ENCODE measurements at places on chromosomes 13 and 19.

- DNase-seq = no peak
Measured at GRCh38 chr13:50910485-50910805, 854 bp downstream of the RNASEH2B start.

GRCh38 chr19:49939721-49940481 is 10.6 kb upstream of the NUP62 start:
- no peak for DNase-seq

DNA sequence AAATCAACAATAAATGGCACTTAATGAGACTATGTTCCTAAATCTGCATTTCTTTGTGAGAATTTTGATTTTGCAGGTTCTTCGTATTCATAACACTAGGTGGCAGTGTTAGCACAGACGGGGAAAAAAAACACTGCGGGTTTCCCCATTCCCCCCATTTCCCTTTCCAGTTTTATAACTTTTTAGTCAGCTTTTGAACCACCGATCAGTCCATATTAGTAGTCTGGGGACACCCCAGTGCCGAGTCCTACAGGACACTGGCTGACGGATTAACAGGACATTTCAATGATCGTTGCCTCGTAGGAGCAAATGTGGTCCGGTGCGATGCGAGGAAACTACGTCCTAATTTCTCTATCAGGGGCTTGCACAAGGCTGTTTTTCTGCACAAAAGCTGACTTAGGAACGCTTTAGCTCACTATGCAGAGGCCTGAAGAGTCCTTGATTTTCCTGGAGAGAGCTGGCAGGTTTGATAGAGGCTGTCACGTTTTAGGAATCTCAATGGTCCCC is 234.3 kb downstream of the LMO7 start:
- DNase-seq = no peak

DNA sequence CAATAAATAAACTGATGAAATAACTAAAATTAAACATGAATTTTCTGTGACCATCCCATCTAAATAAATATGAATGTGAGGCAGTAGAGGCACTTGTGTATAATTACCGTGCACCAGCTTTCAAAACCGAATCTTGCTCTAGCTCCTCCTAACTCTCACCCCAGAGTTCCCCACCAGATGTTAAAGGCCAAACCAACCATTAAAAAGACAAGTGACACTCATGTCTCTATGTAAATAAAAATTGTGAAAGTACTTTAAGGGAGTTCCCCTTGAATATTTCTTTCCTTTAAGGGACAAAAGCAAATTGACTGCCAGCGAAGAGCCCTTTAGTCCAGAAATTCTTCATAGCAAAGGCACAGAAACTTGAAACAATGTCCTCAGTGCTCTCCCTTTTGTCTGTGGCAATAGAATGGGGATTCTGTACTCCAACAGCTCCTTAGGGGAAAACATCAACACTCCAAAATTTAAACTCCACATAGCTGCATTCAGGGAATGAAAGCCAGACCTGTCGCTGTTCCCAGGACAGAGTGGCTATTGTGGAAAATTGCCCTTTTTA is 101.7 kb upstream of the SOX21 start:
- DNase-seq = no peak

DNA sequence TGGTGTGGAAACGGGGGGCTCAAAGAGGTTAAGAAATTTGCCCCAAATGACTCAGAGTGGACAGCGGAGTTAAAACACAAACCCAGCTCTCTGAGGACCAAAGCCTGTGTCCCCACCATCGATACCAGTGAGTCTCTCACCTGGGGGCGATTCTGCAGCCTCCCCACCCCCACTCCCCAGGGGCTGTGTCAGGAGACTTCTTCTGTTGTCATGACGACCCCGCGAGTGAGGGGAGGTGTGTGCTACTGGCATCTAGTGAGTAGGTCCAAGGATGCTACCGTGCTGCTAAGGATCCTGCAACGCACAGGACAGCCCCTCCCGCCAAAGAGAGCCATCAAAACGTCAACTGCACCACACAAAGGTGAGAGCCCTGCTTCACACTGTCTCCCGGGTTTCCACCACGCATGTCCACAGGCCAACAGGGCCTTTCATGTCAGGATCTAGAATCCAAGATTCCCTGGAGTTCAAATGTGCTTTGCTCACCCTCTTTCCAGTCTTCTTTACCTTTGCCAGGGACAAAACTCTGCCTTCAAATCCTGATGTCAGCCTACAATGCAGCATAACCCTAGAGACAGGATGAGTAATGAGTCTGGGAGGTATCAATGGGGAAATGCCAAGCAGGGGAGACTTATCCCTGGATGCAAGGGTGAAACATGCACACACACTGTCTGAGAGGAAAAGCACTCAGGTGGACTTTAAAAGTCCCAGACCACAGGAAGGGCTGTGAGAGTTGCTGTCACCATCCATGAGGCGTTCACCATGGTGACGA is 3.9 kb downstream of the RANBP3 start:
- no peak for DNase-seq

GRCh38 chr13:34417896-34418295 is 524.2 kb upstream of the NBEA start:
- DNase-seq = no peak

GRCh38 chr13:91216928-91217700 is 130.4 kb upstream of the MIR17HG start:
- no peak for DNase-seq

DNA sequence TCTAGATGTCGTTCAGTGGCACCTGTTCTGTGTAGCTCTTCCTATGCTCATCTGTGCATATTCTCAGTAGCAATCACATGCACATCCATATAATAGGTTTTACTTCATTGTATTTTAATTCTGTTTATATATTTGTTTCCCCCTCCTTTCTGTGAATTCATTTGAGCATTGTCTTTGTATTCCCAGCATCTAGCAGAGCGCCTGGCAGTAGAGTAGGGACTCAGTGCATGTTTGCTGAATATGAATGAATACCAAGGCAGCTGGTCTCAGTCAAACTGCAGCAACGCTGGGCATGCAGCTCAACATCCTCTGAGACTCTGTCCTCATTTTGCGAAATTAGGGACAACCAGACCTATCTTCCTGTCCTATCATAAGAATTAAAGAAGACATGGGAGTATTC is 330.1 kb downstream of the SPRY2 start:
- DNase-seq = no peak

- DNase-seq = no peak
Measured at GRCh38 chr19:3716147-3716668, 8.0 kb downstream of the TJP3 start.

DNA sequence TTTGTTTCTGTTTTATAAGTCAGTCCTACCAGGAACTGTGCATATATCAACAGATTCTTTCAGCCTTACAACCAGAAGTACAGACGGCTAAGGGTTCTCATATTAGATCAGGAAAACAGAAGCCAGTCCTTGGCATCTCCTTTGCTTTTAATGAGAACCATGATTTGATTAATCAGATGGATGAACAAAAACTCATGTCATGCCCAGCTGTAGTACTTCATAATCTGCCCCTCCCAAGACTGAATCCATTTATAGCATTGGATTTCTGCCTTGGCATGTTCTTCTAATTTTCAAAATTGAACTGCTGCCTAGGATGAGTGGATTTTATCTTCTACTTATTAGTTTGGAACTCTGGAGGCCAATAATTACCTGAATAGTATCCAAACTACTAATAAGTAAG is 617.2 kb downstream of the SLITRK5 start:
- no peak for DNase-seq

GRCh38 chr13:71306821-71307220 is 560.2 kb downstream of the DACH1 start:
- no peak for DNase-seq

DNA sequence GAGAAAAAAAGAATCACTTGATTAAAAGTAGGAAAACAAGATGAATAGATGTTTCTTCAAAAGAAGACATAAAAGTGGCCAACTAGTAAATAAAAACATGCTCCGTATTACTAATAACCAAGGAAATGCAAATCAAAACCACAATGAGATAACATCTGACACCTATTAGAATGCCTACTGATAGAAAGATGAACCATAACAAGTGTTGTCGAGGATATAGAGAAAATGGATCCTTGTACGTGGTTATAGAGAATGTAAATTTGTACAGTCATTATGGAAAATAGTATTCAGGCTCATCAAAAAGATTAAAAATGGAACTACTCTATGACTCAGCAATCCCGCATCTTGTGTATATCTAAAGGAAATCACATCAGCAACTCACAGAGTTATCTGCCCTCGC is 415.8 kb upstream of the SLITRK5 start:
- DNase-seq = no peak

DNA sequence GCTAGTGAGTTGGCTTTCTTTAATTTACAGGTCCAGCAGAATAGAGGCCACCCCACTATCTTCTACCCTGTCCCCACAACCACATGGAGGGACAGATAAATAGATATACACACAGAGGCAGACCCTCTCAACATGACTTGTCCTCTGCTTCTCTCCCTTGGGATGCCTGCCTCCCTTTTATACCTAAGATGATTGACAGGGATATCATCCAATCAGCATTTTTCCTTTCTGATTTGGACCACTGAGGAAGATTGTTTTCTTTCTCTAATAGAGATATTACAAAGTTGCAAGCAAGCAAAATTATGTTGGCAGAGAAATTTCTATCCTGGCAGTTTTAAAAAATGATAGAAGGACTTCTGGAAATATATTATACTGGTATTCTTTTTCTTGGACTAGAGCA is 35.8 kb downstream of the STOML3 start:
- DNase-seq = no peak

DNA sequence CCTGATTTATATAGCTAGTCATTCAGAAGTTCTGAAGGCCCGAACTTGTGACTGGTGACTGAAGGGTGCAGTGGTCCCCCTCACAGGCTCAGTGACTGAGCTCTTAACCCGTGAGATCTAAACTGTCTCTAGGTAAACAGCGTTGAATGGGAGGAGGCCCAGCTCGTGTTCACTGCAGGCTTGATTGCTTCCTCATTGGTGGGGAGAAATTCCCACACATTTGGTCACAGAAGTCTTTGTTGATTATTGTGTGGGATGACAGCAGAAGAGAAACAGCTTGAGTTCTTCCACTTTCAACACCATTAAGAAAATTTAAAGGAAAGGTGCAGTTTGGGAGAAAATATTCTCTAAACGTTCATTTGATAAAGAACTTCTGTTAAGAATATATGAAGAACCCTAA is 1178.0 kb downstream of the UQCRFS1 start:
- DNase-seq = no peak

GRCh38 chr19:37654118-37654517 is 1.1 kb downstream of the ZFP30 start:
- no peak for DNase-seq

GRCh38 chr13:90675129-90675528 is 672.4 kb upstream of the MIR17HG start:
- DNase-seq = no peak

DNA sequence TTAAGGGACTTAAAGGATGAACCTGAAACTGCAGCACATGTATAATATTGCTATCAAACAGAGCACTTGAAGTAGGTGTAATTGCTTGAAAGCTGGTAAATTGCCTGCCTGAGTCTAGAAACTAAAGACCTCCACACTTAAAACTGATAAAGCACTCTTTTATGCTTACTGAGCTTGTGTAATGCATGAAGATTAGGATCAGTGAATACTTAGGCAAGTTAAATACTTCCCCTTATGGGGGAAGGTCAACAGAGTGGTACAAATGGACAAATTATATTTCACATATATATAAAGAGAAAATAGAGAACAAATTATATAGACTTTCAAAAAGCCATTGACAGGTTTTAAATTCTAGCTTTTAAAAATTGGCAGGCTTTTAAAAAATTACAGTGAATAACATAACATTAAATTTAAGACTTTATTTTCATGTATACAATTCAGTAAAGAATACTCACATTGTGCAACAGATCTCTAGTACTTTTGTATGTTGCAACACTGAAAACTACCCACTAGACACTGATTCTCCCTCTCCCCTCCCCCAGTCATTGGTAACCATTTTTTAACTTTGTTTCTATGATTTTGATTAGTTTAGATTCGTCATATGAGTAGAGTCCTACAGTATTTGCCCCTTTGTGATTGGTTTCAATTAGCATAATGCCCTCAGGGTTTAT is 23.9 kb downstream of the PIBF1 start:
- no peak for DNase-seq

GRCh38 chr13:54394085-54394700 is 1365.6 kb downstream of the OLFM4 start:
- no peak for DNase-seq

DNA sequence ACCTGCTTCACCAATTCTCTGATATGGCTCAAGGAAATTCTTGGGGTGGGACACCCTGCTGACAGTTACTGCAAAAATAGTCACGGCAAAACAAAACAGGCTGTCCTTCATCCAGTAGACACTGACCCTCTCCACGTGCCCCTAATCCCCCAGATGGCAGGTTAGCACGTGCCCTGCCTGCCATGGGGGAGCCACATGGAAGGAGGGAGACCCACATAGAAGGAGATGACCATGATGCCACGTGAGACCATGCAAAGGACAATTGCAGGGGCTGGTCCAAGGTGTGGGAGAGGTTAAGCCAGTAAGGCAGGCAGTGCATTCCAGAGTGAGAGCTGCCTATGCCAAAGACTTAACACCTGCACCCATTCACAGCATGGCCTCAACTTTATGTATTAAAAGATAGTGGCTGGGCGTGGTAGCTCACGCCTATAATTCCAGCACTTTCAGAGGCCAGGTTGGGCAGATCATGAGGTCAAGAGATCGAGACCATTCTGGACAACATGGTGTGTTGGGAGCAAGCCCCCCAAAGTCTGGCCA is 82.7 kb downstream of the ZNF429 start:
- DNase-seq = no peak

All from stimulated activated CD4-positive, alpha-beta T cell treated with anti-CD3 and anti-CD28 coated beads, TNF-alpha, amount 100 ng/mL, for 24 hours (primary cell).